ENCODE measurements at places on chromosomes 1 and 21.

DNA sequence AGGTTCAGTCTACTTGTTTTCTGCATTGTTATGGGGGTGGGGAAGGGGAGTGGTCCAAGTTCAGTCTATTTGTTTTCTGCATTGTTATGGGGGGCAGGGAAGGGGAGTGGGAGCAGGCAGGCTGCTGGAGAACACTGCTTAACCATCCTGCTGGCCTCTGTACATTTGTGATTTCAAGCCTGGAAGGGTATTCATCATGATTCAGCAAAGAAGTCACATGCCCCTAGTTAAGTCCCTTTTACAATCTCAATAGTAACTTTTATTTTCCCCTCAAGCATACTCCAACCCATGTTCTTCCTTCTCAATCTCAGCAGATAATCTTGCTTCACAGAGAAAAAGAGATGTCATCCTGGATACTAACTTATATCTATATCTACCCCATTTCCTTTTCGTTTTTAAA is 7.9 kb downstream of the LYST start:
- no peak for DNase-seq

GRCh38 chr1:199687321-199687720 is 340.2 kb upstream of the NR5A2 start:
- no peak for DNase-seq

GRCh38 chr21:43861706-43862105 is 3.3 kb upstream of the AGPAT3 start:
- no peak for DNase-seq

GRCh38 chr1:212078826-212079225 is 43.3 kb downstream of the DTL start:
- no peak for DNase-seq

- no peak for DNase-seq
Observed at GRCh38 chr1:32111789-32112188, 3.9 kb downstream of the KPNA6 start.

DNA sequence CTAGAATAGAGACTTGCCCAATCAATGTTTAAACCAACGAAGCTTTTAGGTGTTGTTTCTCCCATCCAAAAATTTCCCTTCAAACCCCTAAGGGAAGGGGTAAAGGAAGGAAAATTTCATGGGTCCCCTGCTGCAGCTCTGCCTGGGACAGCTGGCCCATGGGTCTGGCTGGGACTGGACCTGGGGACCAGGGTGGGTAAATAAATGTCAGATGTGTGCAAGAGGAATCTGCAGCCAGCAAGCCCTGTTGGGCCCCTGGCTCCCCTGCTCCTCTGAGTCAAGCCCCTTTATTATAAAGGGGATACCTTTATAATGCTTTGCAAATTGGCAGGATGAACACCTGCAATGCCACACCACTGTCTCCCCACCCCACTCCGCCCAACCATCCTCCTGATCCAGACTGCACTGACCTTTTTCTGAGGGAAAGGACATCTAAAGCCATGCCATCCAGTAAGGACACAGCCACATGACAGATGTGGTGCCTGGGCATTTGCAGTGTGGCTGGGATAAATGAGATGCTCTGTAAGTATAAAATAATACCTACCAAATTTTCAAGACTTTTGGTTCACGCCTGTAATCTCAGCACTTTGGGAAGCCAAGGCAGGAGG is 1.9 kb upstream of the TMEM125 start:
- no peak for DNase-seq

GRCh38 chr1:160030657-160031364 is 979 bp downstream of the PIGM start:
- no peak for DNase-seq

DNA sequence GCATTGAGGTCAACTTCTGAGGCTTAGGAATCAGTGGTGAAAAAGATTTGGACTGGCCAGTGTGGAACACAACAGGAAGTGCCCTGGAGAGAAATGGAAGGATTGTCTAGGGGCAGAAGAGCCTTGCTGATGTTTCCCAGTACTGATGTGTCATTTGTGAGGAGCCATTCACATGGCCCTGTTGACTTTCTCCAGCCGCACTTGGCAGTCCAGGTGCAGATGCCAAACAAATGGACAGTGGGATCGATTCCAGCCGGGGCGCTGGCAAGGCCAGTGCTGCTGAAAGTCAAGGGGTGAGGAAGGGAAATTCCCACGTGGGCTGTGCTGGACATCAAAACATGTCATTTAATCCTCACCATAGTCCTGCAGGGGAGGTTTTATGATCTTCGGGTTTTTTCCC is 4.9 kb upstream of the TRIM63 start:
- DNase-seq = no peak

DNA sequence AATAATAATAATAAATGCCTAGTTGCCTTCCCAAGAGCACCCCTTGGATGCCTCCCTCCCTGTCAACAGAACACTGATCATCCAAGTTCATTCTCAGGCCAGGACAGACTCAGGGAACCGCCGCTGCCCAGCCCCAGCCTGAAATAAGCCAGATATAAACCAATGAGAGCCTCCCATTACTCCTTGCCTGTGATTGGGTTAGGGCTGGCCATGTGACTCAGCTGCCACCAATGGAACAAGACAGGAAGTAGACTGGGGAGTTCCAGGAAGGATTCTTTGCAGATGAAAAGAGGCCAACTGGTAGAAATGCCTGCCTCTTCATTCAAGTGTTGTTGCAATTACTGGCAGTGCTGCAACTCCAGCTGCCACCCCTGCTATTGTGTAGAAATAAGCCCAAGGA is 146.4 kb upstream of the TIAM1 start:
- no peak for DNase-seq

- DNase-seq = no peak
Observed at GRCh38 chr1:108664481-108664880, 3.6 kb upstream of the HENMT1 start.

All from stimulated activated naive CD8-positive, alpha-beta T cell treated with anti-CD3 and anti-CD28 coated beads, Interleukin-15, amount 100 ng/mL, for 72 hours (primary cell).